ENCODE measurements at places on chromosomes 4 and X.

DNA sequence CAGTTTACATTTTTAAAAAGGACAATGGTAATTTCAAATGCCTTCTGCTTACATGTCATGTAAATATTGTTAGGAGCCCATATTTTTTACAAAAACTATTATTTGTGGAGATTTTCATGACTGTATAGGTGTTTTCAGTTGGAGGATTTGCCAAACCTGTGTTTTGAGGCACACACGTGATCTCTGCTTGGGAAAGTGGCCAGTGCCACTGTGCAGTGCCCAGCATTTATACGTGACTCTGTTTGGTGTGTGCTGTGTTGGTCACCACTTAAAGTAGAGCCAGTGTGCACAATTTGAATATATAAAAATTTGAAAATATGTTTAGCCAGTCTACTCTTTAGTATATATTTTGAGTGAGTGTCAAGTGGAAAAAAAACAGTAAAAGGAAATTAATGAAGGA, 26.8 kb upstream of the NAP1L5 start:
- no peak for DNase-seq

GRCh38 chrX:96372313-96373046, 312.2 kb upstream of the DIAPH2 start:
- no peak for DNase-seq

GRCh38 chr4:7943211-7943610, 3.5 kb upstream of the AFAP1 start:
- no peak for DNase-seq

DNA sequence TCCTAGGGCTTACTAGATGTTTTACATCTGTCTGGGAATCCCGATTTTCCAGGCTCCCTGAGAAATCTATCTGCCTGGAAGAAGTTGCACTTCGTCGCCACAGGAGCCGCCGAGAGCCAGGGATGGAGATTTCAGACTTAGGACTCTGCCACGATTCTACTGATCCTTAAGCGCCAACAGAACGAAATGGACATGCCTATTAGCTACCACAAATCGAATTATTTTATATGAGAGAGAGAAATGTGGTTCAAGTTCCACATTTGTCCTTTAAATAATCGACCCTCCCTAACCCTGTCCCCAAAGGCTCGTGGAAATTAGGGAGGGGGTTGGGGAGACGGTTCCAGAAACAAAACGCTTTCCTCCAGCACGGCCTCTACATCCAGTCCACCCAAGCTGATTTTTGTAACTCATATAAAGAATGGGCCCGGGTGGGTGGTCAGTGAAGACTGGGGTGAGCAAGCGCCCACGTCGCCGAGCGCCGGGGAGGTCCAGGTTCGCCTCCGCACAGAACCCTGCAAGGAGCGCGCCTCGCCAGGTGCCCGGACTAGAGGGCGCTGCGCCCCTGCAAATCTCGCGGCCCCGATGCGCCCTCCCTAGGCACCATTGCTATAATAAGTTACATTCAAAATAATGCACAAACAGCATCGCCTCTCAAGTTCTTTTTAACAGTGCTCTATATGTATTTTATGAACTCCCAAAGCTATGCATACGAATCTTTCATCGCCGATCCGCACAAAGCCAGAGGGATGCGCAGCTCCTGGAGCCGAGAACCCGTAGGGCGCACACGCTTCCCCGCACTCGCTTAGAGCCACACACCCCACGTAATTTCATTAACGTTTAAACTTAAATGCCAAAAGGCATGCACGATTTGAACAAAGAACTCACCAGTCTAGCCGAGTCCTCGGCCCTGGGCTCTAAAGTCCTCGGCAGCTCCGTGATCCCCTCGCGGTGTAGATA, 2.1 kb upstream of the FAT1 start:
- DNase-seq = no peak
